ENCODE measurements at places on chromosomes 12 and 14.

DNA sequence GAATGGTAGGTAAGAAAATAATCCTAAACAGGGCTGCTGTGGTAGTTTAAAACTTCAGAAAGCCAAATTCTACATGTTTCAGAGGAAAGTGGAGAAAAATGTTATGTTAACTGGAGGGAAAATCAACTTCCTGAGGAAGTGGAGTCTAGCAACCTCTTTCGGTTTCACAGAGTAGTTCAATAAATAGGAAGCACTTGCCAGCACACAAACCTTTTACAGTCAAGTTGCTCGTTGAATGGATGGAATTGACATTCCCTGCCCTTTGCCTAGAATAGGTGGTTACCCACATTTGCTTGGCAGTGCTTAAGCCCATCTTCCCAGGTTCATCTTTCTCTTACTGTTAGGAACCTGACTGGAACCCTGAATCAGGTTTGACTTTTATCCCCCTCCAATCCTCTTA, 15.9 kb downstream of the ANKRD13A start:
- no peak for DNase-seq

GRCh38 chr12:7935590-7936581, at the start of gene SLC2A3:
TSS of gene SLC2A3 (minus strand) at chr12:7936187. CDS start at chr12:7936034, 153 bp downstream.
- peak; percentile 97 for DNase-seq

- DNase-seq = peak; percentile 45
Measured at GRCh38 chr14:53741479-53742232, 215.0 kb downstream of the BMP4 start.

- peak; percentile 21 for DNase-seq
Measured at GRCh38 chr12:39846971-39847650, 227.5 kb upstream of the ABCD2 start.
